ENCODE measurements at places on chromosomes 4 and X.

GRCh38 chrX:13876652-13877051 is 59.8 kb upstream of the GPM6B start:
- no peak for DNase-seq

- no peak for DNase-seq
These were observed 177.1 kb downstream of the CBR4 start for GRCh38 chr4:168832763-168833575.

GRCh38 chr4:184536065-184536880 is 61.9 kb upstream of the IRF2 start:
- no peak for DNase-seq

- no peak for DNase-seq
These were observed 448 bp downstream of the TLL1 start for GRCh38 chr4:165873298-165874071.

DNA sequence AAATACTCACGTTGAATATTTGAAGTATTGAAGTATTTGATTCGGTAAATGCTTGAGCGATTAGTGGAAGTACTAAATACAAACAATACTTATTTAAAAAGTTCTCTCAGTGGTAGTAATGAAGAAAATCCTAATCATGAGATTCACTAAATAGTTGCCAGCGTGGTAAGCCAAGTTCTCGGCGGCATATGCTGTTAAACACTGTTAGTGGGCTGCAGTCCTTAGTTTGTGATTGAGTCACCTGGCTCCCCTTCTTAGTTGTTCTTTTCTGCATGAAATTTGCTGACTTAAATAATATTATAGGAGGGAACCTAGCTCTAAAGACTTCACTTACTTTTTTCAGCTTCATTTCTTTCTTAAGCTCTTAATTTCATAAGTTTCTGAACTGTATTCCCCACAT is 51.4 kb downstream of the STIM2 start:
- no peak for DNase-seq

DNA sequence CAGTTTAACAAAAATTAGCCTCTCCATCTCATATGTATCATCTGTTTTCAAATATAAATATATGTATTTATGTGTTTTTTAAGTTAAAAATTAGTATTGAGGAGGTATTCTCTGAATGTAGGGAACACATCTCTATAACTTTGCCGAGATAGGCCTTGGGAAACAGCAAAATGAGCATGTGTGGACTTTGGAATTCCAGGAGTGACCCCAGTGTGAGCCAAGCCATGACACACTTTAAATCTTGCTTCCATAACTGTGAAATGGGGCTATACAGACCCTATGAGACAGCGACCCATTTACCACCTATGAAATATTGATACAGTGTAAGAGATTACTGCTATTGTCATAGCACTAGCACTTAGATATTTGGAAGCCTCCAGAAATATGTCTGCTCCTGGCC is 58.8 kb downstream of the FRMPD4 start:
- DNase-seq, result no peak

- no peak for DNase-seq
These were observed 23.7 kb downstream of the CC2D2A start for GRCh38 chr4:15493411-15493810.

GRCh38 chr4:55399581-55399980 is 3.8 kb downstream of the TMEM165 start:
- DNase-seq, result no peak

- no peak for DNase-seq
These were observed 1163.0 kb downstream of the RAPGEF2 start for GRCh38 chr4:160265836-160266235.

- DNase-seq, result peak; percentile 1
These were observed 108.4 kb downstream of the ANTXR2 start for GRCh38 chr4:79964400-79965211.

DNA sequence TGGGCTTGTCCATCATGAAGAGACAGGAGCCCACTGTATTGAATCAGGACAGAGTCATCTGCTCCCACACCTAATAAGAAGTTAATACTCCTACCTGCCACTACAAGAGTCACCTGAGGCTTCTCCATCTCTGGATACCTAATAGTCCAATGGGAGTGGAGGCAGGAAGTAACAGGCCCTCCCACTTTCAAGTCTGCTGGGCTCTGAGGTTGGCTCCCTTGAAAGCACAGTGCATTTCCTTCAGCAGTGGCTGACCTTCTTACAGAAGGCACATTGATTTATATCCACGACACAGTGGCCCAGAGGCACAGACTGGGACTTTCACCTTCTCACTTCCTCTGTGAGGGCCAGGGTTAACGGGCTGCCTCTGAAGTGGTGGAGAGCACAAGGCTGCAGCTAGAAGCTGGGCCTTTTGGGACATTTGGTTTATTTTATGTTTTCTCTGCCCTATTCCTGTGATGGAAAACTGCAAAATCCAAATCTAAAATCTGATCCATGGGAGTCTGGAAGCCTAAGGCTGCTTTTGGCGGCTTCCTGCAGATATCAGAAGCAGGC is 38.1 kb downstream of the FRG2 start:
- no peak for DNase-seq

GRCh38 chr4:54228961-54229501 is at the start of gene PDGFRA:
TSS of gene PDGFRA (plus strand) at chr4:54229293. CDS start at chr4:54258769, 29,476 bp downstream.
- no peak for DNase-seq

DNA sequence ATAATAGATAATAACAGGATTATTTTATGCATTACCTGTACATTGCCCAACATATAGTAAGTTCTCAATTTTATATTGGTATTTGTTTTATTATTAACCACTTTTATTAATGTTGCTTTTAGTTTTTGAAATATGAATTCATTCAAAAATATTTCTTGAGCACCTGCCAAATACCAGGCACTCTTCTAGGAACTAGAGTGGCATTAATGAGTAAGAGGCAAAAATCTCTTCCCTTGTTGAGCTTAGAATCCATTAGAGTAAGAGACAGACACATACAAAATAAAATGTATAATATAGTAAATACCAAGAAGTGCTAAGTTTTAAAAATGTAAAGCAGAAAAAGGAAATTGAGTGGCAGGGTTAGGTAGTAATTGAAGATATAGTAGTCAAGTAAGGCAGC is 45.8 kb downstream of the TET2 start:
- DNase-seq, result no peak

GRCh38 chrX:23387550-23388184 is 53.0 kb downstream of the PTCHD1 start:
- no peak for DNase-seq

DNA sequence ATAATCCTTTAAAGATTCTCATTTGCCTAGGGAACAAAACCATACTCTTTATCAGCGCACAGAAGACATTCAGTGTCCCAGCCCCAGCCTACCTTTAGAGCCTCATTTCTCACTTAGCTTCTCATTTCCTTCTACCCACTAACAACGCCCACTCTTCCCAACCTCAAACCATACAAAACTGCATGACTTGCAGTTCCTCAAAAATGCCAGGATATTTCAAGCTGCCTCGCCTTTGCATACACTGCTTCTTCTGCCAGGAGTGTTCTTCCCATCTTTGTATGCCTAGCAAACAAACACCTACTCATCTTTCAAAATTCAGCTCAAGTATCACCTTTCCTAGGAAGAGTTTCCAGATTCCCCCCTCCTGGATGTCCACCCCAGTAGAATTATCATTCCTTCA is 129.9 kb upstream of the ADGRL3 start:
- no peak for DNase-seq

- DNase-seq, result no peak
These were observed 4.0 kb downstream of the HERC6 start for GRCh38 chr4:88382621-88383020.

GRCh38 chr4:55079451-55080173 is 45.8 kb downstream of the KDR start:
- no peak for DNase-seq

DNA sequence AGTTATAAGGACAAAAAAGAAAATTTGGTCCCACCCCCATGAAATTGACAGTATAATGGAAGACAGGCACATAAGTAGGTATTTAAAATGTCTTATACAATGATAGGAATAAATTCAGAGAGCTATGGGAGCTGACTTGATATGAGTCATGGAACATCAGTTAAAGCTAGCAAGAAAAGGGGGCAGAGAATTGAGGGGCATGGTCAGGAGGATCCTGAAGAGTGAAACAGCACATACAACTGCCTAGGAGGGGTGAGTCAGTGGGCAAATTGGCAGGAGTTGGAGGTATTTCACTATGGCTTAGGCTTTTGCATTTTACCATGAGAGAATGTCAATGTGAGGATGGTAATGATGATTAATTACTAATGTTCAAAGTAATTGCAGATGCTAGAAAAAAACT is 95.4 kb upstream of the BANK1 start:
- DNase-seq, result no peak

GRCh38 chr4:173002830-173003561 is 165.6 kb upstream of the GALNT7 start:
- no peak for DNase-seq

DNA sequence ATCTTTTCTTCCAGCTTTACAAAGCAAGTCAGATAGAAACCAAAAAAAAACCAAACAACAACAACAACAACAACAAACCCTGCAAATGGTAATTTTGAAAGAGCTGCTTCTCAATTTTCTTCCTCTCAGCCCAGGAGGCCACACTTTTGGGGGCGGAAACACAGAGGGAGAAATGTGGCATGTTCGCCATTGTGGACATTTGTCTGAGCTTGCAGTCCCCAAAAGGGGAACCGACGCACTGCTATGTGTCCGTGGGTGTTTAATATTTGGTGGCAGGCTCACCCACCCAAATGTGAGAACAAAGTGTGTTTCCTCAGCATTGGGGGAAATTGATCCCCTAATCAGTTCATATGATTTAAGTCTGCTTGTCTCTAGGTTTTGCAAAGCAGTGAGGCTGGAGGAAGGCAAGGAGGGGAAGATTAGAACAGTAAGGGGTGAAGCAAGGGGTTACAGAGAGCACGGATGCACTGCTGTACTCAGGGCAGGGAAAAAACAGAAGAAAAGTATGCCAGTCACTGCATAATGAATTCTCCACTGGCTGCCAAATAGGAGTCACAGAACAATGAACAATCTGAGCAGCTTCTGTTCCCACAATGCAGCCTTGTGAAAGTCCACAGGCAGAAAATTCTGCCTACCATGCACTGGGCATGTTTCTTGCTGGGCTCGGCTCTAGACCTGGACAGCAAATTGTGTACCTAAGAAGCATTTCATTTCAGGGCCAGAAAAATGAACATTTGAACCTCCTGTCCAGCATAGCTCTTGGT is 74.7 kb upstream of the GPM6B start:
- DNase-seq, result peak; percentile 85

GRCh38 chr4:105399532-105400161 is 74.2 kb downstream of the PPA2 start:
- no peak for DNase-seq

DNA sequence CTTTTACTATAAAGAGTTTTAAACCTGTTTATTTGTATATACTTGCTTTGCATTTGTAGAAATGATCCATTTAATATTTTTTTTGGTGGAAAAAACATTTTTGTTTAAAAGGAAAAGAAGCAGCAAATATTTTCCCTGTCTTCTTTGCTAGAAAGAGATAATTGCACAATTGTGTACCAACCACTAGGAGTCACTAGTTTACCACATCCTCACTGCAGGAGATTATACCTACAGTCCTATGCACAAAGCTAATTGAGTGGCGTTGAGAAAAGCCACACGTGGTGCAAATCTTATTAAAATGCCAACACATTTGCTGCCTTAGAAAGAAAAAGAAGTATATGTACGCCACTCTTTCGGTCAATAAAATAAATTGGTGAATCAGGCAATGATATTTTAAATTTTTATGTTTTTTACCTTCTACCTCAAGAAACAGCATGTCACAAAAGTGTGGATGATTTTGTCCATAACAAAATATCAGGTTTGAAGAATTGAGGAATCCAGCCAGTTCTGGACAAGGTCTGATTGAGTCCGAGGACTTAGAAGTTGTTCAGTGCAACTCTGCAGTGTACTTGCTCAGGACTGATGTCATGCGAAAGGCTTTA is 102.9 kb downstream of the GRXCR1 start:
- DNase-seq, result peak; percentile 13

DNA sequence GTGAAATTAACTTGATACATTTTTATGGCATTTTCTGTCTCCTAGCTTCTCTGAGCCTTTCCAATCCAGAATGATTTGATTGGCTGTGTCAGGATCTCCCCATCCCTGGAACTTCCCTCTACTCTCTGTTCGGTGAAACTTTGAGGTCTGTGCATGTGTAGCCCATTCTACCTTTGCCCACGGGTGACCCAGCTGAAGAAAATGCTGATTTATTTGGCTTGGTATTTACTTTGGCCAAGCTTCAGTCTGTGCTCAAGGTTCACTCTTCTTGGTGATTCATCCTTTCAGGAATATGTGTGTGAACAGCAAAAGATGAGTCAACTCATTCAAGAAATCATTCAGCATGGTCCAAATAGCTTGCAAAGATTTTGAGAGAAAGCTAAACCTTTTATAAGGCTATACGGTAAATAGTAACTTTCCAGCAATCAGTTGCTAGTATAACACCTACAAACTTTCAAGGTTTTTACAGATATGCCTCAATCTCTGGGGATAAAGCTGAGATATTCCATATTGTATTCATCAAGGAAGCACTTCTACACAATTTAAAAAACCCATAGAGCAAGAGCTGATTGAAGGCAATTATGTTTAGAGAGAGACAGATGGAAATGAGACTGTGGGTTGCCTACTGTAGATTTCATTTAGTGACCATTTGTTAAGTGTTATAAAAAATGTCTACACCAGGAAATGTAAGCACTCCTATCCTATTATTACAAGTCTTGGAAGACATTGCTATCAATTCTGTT is 233.9 kb upstream of the CXXC4 start:
- DNase-seq, result no peak

- no peak for DNase-seq
These were observed 83.5 kb upstream of the PLAC1 start for GRCh38 chrX:134741746-134742145.

DNA sequence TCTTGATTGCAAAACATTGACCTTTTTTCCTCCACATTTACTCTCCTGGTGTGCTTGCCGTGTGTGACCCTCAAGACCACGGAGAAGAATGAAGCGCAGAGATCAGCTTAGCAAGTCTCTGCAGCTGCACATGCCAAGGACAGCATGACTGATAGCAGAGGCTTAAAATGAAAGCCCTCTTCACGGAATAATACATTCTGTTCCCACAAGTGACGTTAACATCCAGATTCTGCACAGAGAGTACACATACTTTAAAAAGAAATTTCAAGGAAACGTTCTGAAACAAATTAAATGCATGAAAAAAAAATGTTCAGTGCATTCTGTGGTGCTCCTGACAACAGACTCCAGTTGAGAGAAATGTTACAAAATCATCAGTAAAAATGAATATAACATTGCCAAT is 60.9 kb downstream of the SLC7A11 start:
- DNase-seq, result no peak

GRCh38 chrX:39019056-39019455 is 217.8 kb downstream of the MID1IP1 start:
- no peak for DNase-seq

- no peak for DNase-seq
These were observed 176.9 kb upstream of the ARSJ start for GRCh38 chr4:114156371-114156770.

DNA sequence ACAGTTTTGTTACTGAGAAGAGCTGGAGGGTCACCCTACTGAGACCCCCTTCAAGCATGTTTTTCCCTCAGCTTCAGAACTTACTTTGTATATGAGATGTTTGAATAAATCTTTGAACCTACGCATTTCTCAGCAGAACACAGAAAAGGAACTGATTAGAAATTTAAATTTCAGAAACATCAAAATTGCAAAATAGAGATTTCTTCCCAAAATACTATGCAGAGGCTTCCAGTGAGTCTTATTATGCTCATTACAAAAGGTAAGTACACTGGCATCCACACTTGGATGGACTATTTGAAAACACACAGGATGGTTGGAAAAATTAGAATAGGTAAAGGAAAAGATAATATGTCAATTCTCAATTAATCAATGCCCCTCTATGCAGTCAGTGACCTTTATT is 91.2 kb downstream of the COX7B2 start:
- DNase-seq, result no peak

GRCh38 chr4:187586892-187587291 is 408.7 kb upstream of the ZFP42 start:
- no peak for DNase-seq

- no peak for DNase-seq
These were observed 5.9 kb downstream of the CAPN6 start for GRCh38 chrX:111264385-111264784.
